ENCODE measurements at places on chromosomes 3 and 15.
A peak's percentile ranks its signal among the peaks of the same experiment; 100 is the strongest.

- no peak for DNase-seq
Measured at GRCh38 chr15:86183596-86184491, 104.2 kb downstream of the AGBL1 start.

DNA sequence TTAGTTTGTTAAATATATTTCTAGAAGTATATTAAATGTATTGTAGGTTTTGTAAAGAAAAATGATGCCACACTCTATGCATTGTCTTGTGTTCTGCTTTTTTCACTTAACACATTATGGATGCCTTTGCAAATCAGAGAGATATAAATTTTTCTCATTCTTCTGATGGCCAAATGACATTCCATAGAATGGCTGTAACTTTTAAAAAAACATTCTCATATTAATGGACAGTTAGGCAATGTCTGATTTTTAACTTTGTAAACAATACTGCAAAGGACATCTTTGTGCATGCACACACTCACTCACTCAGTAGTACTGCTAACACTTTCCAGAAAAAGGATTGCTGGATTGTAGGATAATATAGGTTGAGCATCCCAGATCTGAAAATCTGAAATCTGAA is 195.9 kb downstream of the ITPR1 start:
- DNase-seq, result no peak

DNA sequence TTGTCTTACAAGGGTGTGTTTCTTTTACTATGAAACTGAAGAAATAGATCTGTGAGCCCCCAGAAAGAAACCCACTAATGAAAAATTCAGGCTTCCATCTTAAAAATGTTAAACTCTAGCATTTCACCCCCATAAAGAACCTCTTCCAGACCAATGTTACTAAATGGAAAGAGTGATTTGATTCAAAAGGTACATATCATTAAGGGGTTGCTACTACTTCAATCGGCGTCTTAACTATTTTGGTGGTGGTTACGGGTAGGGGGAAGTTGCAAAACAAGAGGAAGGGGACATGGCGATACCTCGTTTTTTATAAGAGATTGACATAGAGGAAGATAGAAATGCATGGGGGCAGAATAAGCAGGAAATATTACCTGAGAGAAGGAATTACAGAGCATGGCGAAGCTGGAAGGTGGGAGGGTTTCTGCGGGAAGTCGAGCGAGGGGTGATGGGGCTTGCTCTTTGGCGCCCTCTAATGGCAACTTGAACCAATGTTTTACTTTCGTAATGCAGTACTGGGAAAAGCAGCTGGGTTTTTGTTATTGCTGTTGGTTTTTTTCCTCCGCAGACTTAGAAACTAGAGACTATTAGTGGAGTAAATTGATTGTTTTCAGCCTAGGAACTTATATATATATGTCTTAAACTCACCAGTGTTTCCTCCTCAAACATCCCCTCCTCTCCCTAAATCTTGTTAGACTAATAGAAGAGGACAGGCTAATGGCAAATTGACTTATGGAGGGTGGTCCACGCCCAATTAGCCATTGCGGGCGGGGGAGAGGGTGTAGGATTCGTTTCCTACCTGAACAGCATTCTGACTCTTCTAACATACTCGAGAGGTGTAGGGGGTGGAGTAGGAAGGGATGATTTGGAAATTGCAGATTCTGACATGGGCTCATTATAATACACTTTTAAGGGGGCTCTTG is 11.3 kb upstream of the SOX2 start:
- DNase-seq, result peak; percentile 83

DNA sequence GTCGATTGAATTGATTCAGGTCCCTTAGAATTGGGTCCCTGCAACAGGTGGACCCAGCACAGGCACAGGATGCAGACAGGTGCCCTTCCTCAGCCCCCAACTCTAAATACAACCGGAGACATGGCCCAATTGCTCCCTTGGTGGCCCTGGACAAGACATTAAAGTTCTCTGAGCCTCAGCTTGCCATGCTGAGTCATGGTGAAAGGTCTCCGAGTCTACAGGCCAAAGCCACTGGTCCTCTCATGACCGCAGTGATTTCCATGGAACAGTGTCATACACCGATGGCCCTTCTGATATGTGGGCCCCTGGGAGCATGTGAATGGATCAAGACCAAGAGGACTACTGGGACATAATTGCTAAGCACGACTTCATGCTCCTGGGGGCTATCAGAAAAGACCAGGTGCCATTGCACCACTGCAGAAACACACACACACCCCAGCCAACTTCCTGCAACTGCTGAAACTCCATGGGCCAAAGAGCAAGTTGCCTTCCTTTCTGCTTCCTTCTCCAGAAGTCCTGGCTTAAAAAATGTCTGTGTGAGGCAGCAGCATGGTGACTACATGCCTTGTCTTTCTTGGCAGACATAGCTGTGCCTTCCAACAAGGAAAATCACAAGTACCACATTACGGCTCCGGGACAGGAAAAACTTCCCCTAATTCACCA is 38.8 kb downstream of the TBC1D2B start:
- no peak for DNase-seq

- no peak for DNase-seq
Measured at GRCh38 chr15:101469520-101470288, 19.8 kb downstream of the PCSK6 start.

- no peak for DNase-seq
Measured at GRCh38 chr15:67063689-67064606, 1.5 kb upstream of the SMAD3 start.

DNA sequence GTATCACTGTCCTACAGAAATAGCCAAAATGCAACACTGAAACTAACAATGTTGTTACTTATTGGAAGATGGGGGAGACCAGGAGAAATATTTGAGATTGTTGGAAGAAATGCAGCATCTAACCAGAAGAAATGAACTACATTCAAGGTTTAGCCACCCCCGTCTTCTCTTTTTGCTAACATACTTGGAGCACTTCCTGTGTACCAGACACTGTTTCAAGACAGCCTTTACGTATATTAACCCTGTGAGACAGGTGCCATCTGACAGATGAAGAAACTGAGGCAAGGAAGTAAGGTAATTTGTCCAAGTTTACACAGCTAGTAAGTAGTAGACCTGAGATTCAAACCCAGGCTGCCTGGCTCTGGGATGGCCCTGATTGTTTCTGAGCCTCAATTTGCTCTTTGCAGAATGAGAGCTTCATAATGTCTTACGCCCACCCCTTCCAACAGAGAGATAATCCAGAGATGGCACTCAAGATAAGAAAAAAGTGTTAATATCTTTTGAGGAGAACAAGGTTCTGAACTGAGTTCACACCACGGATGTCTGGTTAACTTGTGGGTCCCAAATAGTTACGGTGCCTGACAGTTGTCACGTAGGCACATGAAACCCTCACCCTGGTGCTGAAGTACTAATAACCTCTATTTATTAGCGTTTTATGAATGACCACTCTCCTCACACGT is 26.1 kb downstream of the RASGRP1 start:
- DNase-seq, result no peak

- DNase-seq, result no peak
Measured at GRCh38 chr3:64056606-64057180, 33.4 kb upstream of the PSMD6 start.

DNA sequence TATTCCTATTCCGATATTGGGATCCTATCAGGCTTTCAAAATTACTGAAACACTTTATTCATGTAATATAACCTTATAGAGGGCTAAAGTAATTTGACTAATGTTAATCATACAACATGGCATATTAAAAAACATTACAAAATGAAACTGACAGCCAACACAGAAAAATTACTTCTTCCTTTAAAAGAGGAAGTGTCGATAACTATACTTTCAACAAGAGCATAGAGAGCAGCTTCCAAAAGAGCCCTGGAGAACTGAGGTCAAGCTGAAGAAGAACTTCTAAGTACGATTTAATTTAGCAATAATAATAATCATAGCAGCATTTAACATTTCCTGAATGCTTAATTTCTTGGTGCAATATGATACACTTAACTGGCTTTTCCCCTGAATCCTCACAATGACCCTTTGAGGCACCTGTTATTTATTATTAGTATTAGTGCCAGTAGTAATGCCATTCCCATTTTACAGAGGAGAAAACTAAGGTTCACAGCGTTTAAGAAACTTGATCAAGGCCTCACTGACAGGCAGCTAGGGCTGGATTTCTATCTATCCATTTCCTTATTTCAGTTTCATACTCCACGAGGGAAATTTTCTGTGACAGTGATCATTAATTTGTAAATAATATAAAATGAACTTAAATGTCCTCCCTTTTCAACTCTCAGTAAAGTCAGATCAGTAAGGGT is 181.6 kb downstream of the CFAP20DC start:
- DNase-seq, result no peak

DNA sequence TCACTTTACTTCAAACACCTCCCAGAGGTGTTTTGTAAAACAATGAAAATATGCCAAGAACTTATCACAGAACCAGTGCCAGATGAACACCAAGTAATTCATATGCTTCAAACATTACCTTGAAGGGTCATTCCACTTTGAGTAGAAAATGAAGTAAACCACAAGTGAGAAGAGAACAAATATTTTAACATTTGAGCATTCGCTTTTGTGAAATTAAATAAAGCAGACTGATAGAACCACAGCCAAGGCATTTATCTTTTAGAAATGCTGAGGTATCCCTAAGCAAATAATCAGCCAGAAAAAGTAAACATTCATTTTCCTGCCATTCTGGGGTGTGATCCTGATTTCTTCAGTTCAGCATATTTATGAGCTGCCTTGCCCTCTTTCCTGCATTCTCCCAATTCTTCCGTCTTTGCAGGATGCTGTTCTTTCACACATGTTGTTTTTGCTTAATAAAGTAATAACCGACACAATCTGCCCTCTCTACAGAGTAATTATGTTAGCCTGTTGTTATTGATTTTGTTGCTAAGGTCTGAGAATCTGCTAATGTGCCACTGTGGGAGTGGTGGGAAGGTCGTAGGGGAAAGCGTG is 235.6 kb upstream of the TGFBR2 start:
- DNase-seq, result no peak

DNA sequence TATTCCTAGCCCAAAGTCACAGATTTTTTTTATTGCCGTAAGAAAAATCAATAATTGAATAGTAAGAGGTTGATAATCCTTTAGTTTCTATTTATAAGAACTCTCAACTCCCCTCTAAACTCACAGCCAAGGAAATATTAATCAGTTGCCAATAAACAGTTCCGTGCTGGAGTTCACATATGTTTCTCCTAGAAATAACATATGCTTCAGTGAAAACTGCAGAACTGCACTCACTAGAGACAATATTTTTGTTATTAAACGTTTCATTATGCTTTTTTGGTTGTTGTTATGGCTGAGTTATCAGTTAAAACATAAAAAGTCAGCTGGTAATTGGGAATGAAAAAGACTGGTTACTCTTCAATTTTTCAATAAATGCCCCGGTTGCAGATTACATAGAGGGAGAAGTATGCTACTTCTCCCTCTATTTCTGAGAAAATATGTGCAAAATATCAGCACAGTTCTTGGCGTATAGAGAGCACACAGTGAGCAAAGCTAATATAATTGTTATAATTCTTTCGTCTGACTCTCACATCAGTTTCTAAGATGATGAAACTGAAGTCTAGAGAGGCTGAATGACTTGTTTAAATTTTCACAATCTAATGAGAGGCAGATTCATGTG is 781.2 kb upstream of the GRM7 start:
- no peak for DNase-seq

GRCh38 chr3:138362538-138362937 is 14.2 kb downstream of the MRAS start:
- no peak for DNase-seq

DNA sequence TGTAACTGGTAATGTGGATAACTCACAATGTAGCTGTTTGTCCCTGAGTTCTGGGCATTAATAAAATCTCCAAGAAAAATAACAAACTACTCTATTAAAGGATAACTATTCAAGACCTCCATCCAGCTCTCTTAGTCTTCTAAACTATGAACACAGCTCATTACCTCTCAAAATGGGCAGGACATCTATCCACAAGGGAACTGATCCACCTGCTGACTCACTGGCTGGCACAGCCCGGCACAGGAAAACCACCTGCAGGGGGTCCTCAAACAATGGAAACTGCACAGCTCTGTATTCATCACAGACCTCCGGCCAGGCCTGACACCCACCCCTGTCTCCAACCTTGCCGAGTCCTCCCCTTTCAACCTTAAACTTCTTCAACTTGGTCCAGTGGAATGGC is 255.4 kb downstream of the TJP1 start:
- DNase-seq, result no peak

DNA sequence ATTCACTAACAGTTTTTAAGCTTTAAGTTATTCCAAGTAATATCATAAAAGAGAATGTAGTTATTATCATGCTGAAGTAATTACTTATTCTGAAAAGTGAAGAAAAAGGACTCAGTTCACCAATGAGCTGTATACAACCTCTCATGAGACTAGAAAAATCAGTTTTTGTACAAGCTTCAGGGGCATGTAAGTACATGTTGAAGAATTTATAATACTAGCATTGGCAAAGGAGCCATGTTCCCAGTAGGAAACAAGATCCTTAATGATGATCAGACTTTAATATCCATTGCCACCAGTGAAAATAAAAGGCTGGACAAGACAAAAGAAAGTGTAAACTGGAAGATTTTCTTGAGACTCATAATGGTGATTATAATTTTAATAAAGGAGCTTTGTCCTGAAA is 532.8 kb downstream of the PLOD2 start:
- no peak for DNase-seq

DNA sequence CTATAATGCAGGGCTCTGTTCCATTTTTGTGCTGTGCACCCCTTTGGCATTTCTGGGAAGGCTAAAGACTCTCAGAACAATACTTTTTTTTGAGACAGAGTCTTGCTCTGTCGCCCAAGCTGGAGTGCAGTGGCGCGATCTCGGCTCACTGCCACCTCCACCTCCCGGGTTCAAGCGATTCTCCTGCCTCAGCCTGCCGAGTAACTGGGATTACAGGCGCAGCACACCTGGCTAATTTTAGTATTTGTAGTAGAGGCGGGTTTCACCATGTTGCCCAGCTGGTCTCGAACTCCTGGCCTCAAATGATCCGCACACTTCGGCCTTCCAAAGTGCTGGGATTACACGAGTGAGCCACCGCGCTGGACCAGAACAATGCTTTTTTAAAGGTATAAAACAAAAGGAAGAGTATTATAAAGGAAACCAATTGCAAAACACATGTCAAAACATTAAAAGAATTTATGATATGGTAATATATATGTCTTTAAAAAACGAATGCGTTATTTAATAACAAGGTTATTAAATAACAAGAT is 999 bp downstream of the SQOR start:
- DNase-seq, result no peak

- no peak for DNase-seq
Measured at GRCh38 chr3:15171096-15171495, 35.0 kb upstream of the CAPN7 start.

DNA sequence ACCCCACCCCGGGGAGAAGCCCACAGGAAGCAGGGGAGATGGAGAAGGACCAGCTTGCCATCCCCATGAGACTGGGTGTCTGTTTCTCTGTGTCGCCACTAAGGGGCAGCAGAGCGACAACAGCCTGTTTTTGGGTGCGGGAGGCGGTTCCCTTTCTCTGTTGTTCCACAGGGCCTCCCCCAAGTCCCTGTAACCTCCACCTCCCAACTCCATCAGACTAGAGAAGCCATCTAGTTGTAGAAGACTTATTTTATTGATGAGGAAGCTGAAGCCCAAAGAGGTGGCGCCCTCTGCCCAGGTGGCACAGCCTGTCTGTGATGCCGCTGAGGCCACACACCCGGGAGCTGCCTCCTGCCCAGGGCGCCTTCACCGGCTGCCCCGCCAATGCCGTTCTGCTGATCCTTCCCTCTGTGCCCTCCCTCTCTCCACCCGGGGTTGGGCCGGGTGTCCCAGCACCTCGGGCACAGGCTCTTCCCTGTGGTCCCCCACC is 3.9 kb upstream of the CCDC9B start:
- peak; percentile 70 for DNase-seq

Data from kidney capillary endothelial cell (primary cell).